ENCODE measurements at places on chromosomes 12 and 14.

- DNase-seq, result no peak
Observed at GRCh38 chr12:22874151-22874550, 249.2 kb downstream of the ETNK1 start.

DNA sequence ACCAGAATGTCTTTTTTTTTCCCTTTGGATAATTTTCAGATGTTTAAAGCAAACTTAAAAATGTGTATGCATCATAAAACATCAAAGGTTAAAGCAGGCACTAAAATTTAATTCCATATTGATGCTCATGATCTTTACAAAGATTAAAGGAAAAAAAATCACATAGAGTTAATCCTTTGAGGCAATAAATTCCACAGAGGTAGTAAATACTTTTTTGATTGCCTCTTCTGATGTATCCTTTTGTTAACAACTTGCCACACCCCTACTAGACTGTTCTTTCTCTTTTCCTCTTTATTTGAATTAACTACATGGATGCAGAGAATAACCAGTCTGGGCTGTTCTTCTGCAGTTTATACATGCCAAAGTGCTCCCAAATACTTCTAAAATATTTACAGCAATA is 45.2 kb upstream of the KCNJ8 start:
- no peak for DNase-seq

- no peak for DNase-seq
Observed at GRCh38 chr12:65016881-65017650, 104.0 kb downstream of the WIF1 start.

DNA sequence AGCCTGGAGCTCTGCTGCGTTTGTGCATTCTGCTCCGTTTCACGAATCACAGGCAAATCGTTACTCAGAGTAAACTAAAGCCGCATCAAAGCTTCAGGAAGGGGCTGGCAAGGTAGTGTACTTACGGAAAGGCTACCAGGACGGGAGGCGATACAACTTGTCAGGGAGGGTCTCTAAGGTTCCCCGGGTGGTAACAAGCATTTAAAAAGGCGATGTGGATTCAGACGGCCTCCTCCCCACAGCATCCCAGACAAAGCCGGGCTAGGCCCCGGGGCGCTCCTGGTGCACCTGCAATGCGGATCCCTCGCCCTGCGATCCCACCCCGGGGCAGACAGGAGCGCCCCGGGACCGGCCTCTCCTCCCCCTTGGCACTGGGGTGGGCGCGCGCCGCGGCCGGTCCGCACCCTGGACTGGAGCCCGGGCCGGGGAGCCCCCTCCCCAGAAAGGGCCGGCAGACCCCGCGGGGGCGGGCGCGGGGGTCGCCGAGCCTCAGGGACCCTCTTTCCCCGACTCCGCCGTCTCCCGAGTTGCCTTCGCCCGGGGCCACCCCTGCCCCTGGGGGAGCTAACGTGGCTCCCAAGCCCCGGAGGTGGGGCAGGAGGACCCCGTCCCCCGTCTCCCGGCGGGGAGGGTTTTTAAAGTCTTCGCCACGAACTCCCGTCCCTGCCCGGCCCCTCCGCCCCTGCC is 718 bp downstream of the CCDC92 start:
- DNase-seq, result no peak

DNA sequence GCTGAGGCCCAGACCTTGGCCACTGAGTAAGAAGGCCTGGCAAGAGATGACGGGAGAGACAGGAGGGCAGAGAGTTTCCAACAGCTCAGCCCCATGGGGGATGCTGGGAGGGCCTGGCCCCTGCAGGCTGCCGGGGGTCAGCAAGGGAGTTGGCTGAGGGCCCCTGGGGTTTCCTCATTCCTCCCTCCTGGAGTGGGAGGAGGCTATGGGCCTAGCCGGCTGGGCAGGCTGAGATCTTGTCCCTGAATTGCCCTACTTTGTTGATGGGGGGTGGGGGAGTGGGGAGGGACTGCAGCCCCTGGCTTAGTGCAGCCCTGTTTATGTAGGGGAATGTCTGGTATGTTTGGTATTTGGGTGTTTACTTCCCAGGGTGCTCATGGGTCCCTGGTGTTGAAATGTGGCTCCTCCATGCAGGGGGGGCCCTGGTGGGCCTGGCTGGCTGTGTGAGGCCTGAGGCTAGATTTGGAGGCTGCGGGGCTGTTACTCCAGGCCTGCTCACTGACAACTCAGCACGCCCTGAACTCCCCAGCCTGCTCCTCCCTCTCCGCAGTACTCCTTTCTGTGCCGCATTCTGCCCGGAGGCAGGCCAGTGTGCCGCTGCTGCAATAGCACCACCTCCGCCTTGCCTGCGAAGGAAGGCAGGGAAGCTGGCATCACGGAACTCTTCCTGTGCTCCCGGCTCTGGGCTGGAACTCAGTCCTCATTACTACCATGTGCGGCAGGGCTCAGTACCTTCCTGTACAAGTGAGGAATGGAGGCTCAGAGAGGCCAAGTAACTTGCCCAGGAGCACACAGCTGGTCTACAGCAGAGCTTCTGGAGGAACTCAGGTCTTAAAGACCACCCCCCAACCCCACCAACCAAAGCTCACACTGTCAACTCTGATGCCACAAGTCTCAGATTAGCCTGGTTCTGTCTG is 25.3 kb downstream of the JDP2 start:
- peak; percentile 85 for DNase-seq

DNA sequence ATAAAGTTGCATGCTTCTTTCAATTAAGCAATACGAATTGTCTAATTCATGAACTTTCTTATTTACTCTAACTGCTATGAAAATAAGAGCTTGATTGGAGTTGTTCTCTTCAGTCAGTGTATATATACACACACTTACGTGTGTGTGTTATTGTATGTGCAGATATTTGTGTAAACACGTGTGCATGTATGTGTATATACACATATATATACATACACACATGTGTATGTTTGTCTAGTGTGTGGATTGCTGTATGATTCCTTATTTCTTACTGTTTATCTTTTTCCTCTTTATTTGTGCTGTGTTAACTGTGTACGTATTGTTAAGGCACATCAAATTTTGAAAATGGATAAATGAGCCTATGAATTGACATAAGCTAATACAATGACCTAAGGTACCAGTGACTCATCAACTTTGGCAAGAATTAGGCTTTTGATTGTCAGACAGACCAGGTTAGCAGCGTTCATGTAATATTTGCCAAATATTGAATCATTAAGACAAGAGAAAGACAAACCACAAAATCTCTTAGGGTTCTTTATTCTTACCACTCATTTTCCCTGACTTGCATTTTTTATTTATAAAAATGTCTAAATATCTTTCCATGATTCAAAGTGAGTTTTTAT is 423.9 kb downstream of the SOX5 start:
- no peak for DNase-seq

DNA sequence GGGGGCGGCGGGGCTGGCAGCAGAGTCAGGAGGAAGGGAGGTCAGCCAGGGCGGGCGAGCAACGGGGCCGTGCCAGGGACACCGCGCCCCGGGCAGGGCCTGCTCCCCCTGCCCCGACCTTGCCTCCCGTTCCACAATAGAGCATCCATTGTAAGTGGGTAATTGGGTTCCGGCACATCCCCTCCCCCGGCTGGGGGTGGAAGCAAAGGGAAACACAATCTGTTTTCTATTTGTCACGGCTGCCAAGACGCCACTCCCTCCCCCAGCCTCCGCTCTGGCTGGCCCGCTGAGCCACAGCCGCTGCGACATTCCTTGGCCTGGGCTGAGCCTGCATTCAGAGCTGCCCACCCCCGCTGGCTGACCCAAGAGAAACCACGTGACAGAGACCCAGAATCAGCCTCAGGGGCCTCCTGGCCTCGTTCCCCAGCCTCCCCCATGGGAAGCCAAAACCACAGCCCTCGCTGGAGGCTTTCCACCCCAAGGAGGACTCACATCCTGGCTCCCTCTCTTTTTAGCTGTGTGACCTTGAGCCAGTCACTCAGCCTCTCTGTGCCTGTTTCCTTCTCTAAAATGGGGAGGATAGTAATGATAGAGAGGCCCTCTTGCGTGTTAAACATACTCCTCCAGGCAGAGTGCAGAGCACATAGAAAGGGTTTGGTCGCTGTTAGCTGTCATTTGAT is 117.6 kb downstream of the SCARB1 start:
- DNase-seq, result peak; percentile 96

DNA sequence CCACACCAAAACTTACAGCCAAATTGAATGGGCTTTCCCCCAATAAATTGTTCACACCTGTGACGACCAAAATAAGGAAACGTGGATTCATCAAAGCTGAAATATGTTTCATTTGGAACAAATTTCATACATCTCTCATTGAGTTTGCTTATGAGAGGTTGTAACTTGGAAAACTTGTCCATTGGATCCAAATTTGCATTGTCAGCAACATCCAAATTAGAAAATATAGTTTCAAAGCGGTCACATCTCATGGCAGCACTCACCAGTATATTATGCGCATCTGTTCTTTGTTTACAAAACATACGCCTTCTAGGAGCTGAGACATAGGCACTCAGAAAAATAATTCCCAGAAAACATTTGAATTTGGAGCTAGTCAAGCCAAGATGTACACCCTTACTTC is 1028.2 kb upstream of the USP15 start:
- DNase-seq, result no peak

- no peak for DNase-seq
Observed at GRCh38 chr12:43063650-43064049, 474.1 kb upstream of the PRICKLE1 start.

DNA sequence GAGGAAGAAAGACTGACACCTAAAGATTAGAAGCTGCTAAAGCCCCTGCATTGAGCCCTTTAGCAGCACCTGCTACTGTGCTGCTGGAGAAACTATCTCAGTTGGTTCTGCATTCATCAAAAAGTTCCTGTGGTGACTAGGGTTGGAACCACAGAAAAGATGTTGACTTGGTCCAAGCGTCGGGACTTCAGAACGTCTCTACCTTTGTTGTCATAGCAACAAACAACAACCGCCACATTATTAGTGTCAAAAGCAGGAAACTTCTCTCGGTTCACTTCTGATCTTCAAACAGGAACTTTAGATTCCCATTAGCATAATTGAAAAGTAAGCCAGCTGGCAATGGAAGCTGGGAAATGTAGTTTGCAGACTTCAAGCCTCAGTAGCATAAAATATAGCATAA is 368.0 kb downstream of the SEC23A start:
- DNase-seq, result no peak

GRCh38 chr12:69475237-69475975 is 5.2 kb downstream of the FRS2 start:
- DNase-seq, result peak; percentile 60

- DNase-seq, result peak; percentile 78
Observed at GRCh38 chr12:65822732-65823512, 1.4 kb upstream of the HMGA2 start.

GRCh38 chr12:94712815-94713515 is 62.6 kb upstream of the TMCC3 start:
- no peak for DNase-seq

DNA sequence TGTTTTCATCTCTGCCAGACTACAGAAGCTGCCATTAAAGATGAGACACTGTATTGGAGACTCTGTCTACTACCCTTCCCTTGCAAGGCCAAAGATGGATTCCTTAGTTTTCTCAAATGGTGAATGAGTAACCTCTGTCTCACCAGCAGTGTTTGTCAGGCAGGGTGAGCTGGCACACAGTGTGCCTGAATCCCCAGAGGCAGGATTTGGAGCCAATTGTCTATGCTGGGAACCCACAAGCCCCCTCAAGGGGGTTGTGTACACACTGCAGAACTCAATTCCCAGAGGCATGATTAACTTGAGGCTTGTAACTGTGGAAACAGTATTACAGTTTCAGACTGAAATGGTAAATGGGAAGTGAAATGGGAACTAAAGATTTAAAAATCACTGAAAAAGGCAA is 136.8 kb upstream of the PTPRB start:
- no peak for DNase-seq

GRCh38 chr14:90050271-90050670 is 11.5 kb upstream of the KCNK13 start:
- no peak for DNase-seq

DNA sequence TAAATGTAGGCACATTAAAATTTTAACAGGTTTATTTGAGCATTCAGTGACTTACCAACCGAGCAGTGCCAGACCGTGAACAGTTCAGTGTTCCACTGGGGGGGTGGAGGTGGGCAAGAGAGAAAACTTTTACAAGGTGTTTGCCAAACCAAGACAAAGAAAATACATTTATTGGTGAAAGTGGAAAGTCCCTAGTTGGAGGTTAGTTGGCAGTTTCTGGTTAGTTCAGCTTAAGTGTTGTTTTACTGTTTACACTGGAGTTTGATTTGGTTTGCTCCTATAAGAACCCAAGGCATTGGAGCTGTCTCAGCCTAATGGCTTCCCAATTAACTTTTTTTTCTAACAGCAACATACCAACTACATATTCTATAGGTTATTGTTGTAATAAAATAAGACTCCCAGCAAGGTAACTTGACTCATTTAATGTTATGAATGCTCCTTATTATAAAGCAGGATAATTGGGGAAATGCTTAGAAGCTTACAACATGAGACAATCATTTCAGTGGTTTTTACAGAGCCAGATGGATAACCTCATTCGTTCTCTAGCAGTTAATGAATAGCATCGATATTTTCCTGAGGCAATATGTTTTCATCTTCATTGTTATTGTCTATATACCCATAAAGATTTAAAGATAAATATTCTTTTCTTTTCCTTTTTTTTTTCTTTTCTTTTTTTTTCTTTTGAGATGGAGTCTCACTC is 115.8 kb downstream of the ETNK1 start:
- no peak for DNase-seq

DNA sequence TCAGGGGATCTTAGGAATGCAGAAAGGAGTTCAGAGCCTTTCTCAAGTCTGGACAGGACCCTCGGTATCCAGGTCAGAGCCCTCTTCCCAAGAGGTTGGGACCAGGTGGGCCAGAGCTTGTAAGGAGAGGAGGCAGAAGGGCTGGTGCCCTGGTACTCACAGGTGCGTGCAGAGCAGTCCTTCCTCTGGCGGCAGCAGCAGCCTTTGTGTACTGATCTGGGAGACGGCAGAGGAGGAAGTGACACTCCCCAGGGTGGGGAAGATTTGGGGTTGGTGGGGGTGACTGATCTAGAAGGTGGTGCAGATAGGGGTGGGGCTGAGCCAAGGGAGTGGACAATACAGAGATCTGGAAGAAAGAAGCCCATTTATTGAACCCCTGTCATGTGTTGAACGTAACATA is at the start of gene ITGB7:
ITGB7 (minus strand) TSS at position 210 of the 400 bp plus-strand sequence. CDS start 6,808 bp downstream, outside the sequence.
- DNase-seq, result no peak

- no peak for DNase-seq
Observed at GRCh38 chr12:43761500-43761899, 2.7 kb downstream of the IRAK4 start.

Measured in hepatic stellate cell (primary cell).